ENCODE measurements at places on chromosomes 3 and 15. TPM values are rescaled to one million over a fixed set of nuclear protein-coding genes. Genes with fewer than 3 reads are reported as not detected.

- H3K27me3 ChIP-seq: no peaks in the 10 kb centered on the region
- H3K4me1 ChIP-seq: no peaks in the 10 kb centered on the region
Measured at GRCh38 chr15:38369936-38370478, 83.9 kb upstream of the FAM98B start.

Gene OR5K2
- total RNA-seq: not detected

- DNase-seq: no peak
- no peak overlapping the region for H3K4me3 ChIP-seq
- no peaks in the 10 kb centered on the region for H3K27me3 ChIP-seq
Measured at GRCh38 chr3:185406121-185406620, 43.2 kb downstream of the MAP3K13 start.

Gene LYZL4
- not detected for total RNA-seq

Gene RASGRP1
- total RNA-seq: 2.6 TPM

Gene PRICKLE2
- 27.9 TPM for total RNA-seq

Gene C3orf85
- total RNA-seq: not detected

DNA sequence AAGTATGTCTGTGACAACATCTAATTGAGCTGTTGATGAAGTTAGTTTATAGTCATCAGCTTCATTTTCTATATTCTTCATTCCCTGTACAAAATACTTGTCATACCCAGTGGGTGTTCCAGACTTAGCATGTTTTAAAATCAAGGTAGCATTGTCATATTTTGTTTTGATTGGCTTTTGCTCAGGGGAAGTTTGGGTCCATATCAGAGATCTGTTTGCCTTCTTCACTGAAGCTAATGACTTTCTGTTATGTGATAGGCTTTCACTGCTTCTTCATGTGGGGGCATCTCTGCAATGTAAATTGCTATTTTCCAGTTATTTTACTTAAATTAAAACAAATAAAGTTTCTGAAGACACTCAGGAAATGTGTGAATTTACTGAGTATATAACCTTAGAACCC, 15.1 kb downstream of the GLCE start:
- H3K4me3 ChIP-seq: no peak overlapping the region
- H3K27me3 ChIP-seq: no peaks in the 10 kb centered on the region

Gene PLA2G4B
- 1.9 TPM for total RNA-seq

Gene CNTN4
- total RNA-seq: 116 TPM

DNA sequence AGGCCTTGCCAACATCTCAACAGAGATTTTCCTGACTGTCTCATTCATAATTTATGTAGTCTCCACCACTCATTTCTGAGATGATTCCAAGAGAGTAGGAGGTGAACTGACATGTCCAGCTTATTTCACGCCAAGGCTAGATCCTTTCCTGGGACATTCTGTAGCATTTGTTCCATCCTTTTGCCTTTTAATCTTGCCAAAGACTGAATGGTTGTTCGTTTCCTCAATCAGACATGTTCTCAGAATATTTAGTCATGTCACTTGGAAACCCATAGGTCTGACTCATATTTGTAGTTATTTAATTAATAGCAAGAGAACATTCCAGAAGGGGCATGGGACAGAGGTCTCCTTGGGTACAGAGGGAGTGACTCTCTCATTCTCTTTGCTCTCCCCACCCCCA, 80.9 kb downstream of the DHX36 start:
- H3K27ac ChIP-seq: peak overlapping the region; percentile 88
- H3K4me1 ChIP-seq: peaks cover 40% of the 10 kb centered on the region
- H3K4me3 ChIP-seq: no peak overlapping the region

- no peaks in the 10 kb centered on the region for H3K27me3 ChIP-seq
- no peak for DNase-seq
- H3K4me3 ChIP-seq: no peak overlapping the region
- no peaks in the 10 kb centered on the region for H3K36me3 ChIP-seq
- no peak overlapping the region for H3K27ac ChIP-seq
Measured at GRCh38 chr3:11116336-11117059, 37.8 kb upstream of the HRH1 start.

GRCh38 chr3:34361921-34362320, 563.5 kb downstream of the PDCD6IP start:
- no peak overlapping the region for H3K27ac ChIP-seq
- no peaks in the 10 kb centered on the region for H3K36me3 ChIP-seq
- H3K4me3 ChIP-seq: no peak overlapping the region

DNA sequence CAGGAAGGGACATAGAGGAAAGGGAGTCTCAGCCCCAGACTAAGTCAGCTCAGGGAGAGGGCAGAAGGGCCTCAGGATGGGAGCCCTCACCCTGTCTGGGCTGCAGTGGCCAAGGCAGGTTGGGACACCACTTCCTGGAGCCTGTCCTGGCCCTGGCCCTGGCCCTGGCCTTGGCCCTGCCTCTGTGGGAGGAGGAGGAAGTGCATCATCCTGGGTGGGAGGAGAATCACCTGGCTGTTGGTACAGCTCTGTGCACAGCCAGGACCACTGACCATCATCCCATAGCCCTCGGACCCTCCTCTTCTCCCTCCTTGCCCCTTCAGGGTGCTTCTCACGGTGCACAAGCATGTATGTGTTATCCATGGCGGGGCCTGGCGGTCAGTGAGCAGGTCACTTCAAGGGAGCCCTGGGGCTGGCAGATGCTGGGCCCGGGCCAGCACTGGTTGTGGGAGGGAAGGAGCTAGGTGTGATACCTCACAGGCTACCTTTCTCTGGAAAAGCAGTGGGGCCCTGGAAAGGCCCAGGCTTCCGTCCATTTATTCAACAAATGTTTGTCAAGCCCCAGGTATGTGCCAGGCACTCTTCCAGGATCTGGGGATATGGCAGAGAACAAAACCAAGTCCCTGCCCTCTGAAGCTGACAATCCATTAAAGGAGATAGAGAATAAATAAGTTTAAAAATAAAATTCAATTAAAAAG, 8.2 kb upstream of the APEH start:
- no peak overlapping the region for H3K4me3 ChIP-seq
- no peak overlapping the region for H3K27ac ChIP-seq
- H3K36me3 ChIP-seq: no peaks in the 10 kb centered on the region

- no peak overlapping the region for H3K4me3 ChIP-seq
- DNase-seq: no peak
- H3K27ac ChIP-seq: no peak overlapping the region
- H3K36me3 ChIP-seq: no peaks in the 10 kb centered on the region
- H3K4me1 ChIP-seq: no peaks in the 10 kb centered on the region
Measured at GRCh38 chr15:47846876-47847275, 129.6 kb downstream of the SEMA6D start.

DNA sequence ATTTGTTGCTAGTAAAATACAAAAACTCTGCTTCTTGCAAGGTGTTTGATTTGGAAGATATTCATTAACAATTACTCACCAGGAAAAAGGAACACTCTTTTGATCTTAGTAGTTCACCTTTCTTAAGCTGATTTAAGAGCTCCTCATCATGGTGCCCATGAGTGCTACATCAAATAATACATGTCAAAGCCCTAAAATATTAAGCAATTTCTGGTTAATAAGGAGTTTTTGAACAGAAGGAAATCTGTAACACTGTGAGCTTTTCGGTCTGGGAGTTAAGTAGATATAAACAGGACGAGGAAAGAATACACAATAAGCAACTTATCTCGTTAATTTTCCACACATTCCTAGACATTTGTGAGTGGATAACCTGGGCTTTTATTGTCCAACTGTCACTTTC, 83.9 kb upstream of the DCBLD2 start:
- no peak for DNase-seq
- no peaks in the 10 kb centered on the region for H3K4me1 ChIP-seq
- no peak overlapping the region for H3K4me3 ChIP-seq
- no peaks in the 10 kb centered on the region for H3K36me3 ChIP-seq
- H3K27ac ChIP-seq: no peak overlapping the region
- no peaks in the 10 kb centered on the region for H3K27me3 ChIP-seq

- DNase-seq: peak; percentile 34
- H3K4me3 ChIP-seq: peak overlapping the region; percentile 84
- H3K27me3 ChIP-seq: no peaks in the 10 kb centered on the region
- peak overlapping the region; percentile 94 for H3K27ac ChIP-seq
- peaks cover 17% of the 10 kb centered on the region for H3K36me3 ChIP-seq
Measured at GRCh38 chr3:49133226-49133951, 539 bp upstream of the LAMB2 start.

Gene SAMD7
- total RNA-seq: not detected

DNA sequence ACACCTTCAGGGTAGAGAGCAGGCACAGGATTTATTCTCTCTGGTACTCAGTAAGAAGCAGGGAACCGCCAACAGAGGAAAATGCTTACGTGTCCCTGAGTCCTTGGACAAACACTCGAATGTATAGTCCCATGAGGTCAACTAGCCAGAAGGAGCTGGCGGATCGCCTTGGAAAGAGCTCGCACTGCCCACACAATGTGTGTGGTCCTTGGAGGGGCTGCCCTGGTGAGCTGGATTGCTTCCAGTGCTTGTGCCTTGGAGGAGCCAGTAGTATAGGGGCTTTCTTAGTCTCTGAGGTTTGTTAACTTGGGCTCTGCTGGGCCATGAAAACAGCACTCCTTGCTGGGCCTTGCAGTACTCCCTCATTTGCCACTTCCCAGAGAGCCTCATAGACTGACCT, 40.7 kb upstream of the VILL start:
- H3K4me3 ChIP-seq: no peak overlapping the region
- no peaks in the 10 kb centered on the region for H3K27me3 ChIP-seq
- peak overlapping the region; percentile 60 for H3K27ac ChIP-seq
- peaks cover 37% of the 10 kb centered on the region for H3K4me1 ChIP-seq
- H3K36me3 ChIP-seq: peaks cover 4% of the 10 kb centered on the region

Gene CPLX3
- not detected for total RNA-seq

Gene ITIH1
- total RNA-seq: not detected

DNA sequence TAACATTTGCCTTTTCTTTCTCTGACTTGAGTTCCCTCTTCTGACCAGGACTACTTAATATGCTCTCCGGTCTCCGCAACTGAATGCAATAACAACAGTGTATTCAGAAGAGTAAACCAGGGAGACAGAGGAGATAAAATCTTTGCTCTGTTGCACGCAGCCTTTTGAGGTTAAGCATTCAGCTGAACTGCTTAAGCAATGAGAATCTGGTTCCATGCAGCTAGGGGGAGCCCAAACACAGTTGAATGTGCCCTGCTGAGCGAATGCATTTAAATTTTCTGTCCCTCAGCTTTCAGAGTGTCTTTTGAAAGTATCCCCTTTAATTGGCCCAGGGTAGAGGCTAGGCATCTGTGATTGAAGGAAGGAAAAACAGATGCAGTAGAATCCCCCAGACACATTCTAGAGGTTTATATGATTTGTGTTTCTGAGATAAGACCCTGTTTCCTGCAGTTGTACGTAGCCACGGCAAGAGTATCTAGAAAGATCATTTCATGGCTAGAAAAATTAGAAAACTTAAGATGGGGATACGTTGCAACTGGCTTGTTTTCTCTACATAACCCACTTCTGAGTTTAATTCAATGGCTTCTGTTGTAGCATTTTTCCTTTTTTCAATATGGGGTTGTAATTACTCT, 309.6 kb downstream of the TUSC7 start:
- no peak overlapping the region for H3K27ac ChIP-seq
- no peak for DNase-seq
- H3K4me1 ChIP-seq: no peaks in the 10 kb centered on the region
- no peaks in the 10 kb centered on the region for H3K36me3 ChIP-seq

DNA sequence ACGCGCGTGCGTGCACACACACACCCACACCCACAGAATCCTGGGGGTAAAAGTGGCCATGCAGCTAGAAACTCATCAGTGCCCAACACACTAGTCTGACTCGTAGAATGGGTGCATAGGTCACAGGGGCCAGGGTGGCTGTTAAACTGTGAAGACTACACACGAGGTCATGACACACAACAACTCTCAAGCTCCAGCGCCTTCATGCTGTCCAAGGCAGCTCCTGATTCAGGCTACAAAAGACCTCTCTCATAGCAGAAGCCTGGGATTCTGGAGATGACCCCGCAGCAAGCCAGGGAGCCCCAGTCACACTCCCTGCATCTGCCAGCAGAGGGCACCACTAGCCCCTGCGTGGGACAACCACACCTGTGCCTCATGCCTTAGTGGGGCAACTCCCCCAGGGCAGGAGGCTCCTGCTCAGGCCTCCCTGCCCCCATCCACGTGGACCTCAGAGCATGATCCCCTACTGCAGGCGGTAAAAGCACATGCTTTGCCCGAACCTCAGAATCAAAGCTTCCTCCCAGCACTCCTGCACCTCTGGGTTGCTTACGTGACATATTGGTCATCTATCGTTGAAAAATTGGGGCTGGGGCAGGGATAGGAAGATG, 93.1 kb downstream of the LRIG1 start:
- H3K27ac ChIP-seq: peak overlapping the region; percentile 94
- H3K36me3 ChIP-seq: peaks cover 17% of the 10 kb centered on the region
- H3K4me1 ChIP-seq: peaks cover 40% of the 10 kb centered on the region
- no peaks in the 10 kb centered on the region for H3K27me3 ChIP-seq

Gene TRAIP
- 2.3 TPM for total RNA-seq

- no peaks in the 10 kb centered on the region for H3K36me3 ChIP-seq
- H3K4me1 ChIP-seq: peaks cover 4% of the 10 kb centered on the region
- no peak overlapping the region for H3K4me3 ChIP-seq
- H3K27ac ChIP-seq: no peak overlapping the region
- no peak for DNase-seq
Measured at GRCh38 chr3:78846718-78847117, 921.1 kb downstream of the ROBO1 start.

GRCh38 chr3:15387735-15388134, 39.6 kb downstream of the METTL6 start:
- no peaks in the 10 kb centered on the region for H3K36me3 ChIP-seq
- H3K27ac ChIP-seq: no peak overlapping the region
- H3K27me3 ChIP-seq: no peaks in the 10 kb centered on the region
- no peaks in the 10 kb centered on the region for H3K4me1 ChIP-seq

GRCh38 chr3:65033576-65033975, 345.8 kb upstream of the ADAMTS9 start:
- no peak for DNase-seq
- no peaks in the 10 kb centered on the region for H3K27me3 ChIP-seq
- no peak overlapping the region for H3K27ac ChIP-seq
- H3K36me3 ChIP-seq: no peaks in the 10 kb centered on the region
- no peak overlapping the region for H3K4me3 ChIP-seq

DNA sequence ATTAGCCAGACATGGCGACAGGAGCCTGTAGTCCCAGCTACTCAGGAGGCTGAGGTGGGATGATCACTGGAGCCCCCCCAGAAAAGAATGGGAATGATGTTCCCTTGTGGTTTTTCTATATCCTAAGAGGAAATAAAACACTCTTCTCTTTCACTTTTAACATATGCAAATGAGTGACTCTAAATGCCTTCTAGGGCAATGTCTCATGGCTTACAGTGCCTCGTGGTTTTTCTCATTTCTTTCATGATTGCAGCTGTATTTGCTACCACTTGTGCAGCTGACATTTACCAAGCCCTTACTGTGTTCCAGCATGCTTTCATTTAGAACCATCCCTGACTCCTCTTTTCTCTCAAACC, 26.4 kb downstream of the STOML1 start:
- no peaks in the 10 kb centered on the region for H3K27me3 ChIP-seq
- no peak overlapping the region for H3K4me3 ChIP-seq
- DNase-seq: no peak
- no peaks in the 10 kb centered on the region for H3K4me1 ChIP-seq
- H3K36me3 ChIP-seq: no peaks in the 10 kb centered on the region
- no peak overlapping the region for H3K27ac ChIP-seq

DNA sequence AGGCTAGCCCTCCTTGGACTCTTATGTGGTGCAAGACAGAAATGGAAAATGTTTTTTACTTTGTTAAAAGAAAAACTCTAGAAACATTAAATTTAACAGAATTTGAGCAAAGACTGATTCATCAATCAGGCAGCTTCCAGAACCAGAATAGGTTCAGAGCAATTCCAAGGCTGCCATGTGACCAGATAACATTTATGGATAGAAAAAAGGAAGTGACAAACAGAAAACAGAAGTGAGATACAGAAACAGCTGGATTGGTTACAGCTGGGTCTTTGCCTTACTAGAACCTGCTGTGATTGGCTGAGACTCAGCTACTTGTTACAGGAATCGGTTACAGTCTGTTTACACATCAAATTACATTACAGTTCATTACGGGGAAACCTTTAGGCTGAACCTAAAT, 22.5 kb upstream of the OTOL1 start:
- H3K36me3 ChIP-seq: no peaks in the 10 kb centered on the region
- no peaks in the 10 kb centered on the region for H3K4me1 ChIP-seq
- no peak overlapping the region for H3K27ac ChIP-seq
- H3K27me3 ChIP-seq: no peaks in the 10 kb centered on the region
